ENCODE measurements at places on chromosomes 1 and 21.
A peak's percentile ranks its signal among the peaks of the same experiment; 100 is the strongest.

- no peak for DNase-seq
Observed at GRCh38 chr1:209537336-209538114, 46.0 kb upstream of the CAMK1G start.

DNA sequence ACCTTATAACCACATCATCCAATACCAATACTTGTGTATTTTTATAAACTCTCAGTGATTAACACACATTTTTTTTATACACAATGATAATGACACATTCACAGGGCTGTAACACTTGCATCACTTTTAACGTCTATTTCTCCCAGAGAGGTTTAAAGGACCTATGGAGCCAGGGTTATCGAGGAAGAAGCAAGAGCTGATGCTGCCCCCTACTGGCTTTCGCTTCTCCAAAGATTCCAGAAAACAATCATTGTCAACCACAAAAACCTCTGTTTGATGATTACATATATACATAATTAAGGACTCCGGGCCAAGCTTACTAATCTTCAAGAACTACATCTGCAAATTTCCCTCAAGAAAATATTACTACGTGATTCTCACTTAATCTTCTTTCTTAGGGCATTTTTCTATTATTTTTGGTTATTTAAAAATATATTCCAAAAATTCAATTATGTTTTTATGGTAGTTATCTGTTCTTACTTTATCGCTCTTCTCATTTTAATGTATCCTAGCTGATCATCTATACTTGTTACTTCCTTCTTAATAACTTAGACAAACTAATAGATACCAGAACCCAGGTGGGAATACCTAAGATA lies 214.5 kb downstream of the VAV3 start:
- DNase-seq = peak; percentile 55

GRCh38 chr1:69295265-69295664 lies 272.5 kb upstream of the LRRC7 start:
- no peak for DNase-seq

DNA sequence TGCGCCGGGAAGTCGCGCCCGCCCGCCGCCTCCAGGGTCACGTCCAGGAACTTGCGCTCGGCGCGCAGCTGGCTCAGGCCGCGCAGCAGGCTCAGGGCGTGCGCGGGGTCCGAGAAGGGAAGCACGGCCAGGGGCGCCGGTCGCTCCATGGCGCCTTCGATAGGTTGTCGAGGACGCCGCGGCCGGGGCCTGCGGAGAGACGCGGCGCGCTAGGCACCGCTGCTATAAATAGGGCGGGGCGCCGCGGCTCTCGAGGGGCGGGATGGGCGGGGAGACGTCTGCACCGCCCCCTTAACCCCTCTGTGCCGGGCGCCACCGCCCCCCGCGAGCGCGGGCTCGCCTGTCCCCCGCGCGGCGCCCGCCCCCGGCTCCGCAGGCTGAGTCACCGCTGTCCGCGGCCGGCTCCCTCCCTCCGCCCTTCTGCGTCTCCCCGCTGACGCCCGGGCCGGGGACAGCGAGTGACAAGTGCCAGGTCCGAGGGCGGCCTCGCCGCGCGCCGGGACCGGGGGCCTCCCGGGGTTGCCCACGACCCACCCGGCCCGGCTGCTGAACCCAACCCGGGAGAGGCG lies at the start of gene KLHL21:
TSS of gene KLHL21 (minus strand) at position 201 of the 569 bp plus-strand sequence. CDS start at position 149, 52 bp downstream.
- no peak for DNase-seq

- DNase-seq = peak; percentile 66
Observed at GRCh38 chr1:46667782-46668760, at the start of gene ATPAF1. TSS of gene ATPAF1 (minus strand) at chr1:46668364. CDS start at chr1:46668322, 42 bp downstream.

All from spinal cord (tissue), 10 donors.